ENCODE measurements at places on chromosomes 7 and 10.

DNA sequence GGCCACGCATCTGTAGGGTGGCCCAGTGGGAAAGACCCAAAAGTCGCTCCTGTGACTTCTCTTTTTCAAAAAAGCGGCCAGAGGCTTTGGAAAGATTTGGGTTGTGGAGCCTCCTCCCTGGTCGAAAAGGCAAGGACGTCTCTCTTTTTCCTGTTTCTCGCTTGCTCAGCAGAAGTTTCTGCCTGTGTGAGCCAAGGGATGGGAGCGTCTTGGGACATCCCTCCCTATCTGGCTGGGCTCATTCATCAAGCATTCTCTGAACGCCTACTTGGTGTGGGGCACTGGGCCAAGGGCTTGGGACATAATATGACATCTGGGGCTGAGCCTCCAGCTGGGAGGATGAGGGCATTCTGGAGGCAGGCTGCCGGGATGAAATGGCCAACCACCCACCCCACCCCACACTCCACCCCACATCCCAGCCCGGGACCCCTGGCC is 120.9 kb downstream of the C10orf105 start:
- H3K4me3 ChIP-seq, result no peak overlapping the region
- DNase-seq, result no peak
- no peak overlapping the region for H3K27ac ChIP-seq
- no peaks in the 10 kb centered on the region for H3K36me3 ChIP-seq
- no peaks in the 10 kb centered on the region for H3K27me3 ChIP-seq

- no peak overlapping the region for H3K4me3 ChIP-seq
- H3K27me3 ChIP-seq, result peaks cover 58% of the 10 kb centered on the region
- DNase-seq, result no peak
- H3K4me1 ChIP-seq, result peaks cover 11% of the 10 kb centered on the region
Observed at GRCh38 chr7:29142021-29142727, 4.2 kb downstream of the CPVL start.

GRCh38 chr10:29106287-29106686 is 182.6 kb upstream of the LYZL1 start:
- H3K27me3 ChIP-seq, result peaks cover 17% of the 10 kb centered on the region
- no peaks in the 10 kb centered on the region for H3K36me3 ChIP-seq
- H3K27ac ChIP-seq, result no peak overlapping the region
- H3K4me1 ChIP-seq, result no peaks in the 10 kb centered on the region
- H3K4me3 ChIP-seq, result no peak overlapping the region

GRCh38 chr7:34806831-34807230 is 148.8 kb downstream of the NPSR1 start:
- peaks cover 24% of the 10 kb centered on the region for H3K27me3 ChIP-seq
- DNase-seq, result no peak
- no peaks in the 10 kb centered on the region for H3K36me3 ChIP-seq
- H3K4me1 ChIP-seq, result no peaks in the 10 kb centered on the region
- H3K27ac ChIP-seq, result no peak overlapping the region

GRCh38 chr10:14409247-14409646 is 78.5 kb upstream of the FRMD4A start:
- H3K27me3 ChIP-seq, result peaks cover 53% of the 10 kb centered on the region
- no peaks in the 10 kb centered on the region for H3K36me3 ChIP-seq
- no peak overlapping the region for H3K4me3 ChIP-seq
- H3K4me1 ChIP-seq, result peaks cover 30% of the 10 kb centered on the region
- peak overlapping the region; percentile 89 for H3K27ac ChIP-seq

GRCh38 chr7:53996876-53997275 is 545.3 kb upstream of the VSTM2A start:
- H3K4me3 ChIP-seq, result no peak overlapping the region
- no peak for DNase-seq
- no peak overlapping the region for H3K27ac ChIP-seq
- no peaks in the 10 kb centered on the region for H3K36me3 ChIP-seq
- no peaks in the 10 kb centered on the region for H3K27me3 ChIP-seq

- no peaks in the 10 kb centered on the region for H3K4me1 ChIP-seq
- DNase-seq, result no peak
- H3K4me3 ChIP-seq, result no peak overlapping the region
- no peak overlapping the region for H3K27ac ChIP-seq
Observed at GRCh38 chr7:22275661-22276060, 81.3 kb downstream of the RAPGEF5 start.

DNA sequence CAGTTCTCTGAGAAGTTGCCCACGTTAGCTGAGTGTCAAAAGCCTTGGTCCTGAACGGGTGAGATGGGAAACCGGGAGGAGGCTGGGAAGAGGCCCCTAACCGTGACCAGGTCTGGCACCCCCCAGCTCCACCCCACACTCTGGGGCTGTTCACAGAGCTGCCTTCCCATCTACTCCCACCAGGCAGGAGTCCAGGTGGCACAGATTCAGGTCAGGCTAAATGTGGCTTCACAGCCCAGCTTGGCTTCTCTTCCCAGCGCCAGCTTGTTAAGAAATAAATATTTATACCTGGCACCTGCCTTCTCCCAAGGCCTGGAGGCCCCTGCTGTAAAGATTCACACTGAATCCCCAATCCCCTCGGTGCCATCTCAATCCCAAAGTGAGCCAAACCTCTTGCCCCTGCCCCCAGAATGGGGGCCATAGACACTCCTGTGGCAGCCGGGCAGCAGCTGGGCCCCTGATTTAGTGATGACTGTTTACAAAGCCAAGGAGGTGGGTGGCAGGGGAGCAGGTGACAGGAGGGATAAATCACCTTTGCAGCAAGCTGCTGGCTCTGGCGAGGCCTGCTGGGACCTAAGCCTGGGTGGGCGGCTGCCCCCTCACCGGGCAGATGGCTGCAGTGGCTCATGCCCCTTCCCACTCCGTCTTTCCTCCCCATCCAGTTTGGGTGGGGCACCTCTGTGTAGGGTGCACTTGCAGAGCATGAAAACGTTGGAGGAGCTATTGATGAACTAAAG is 72.5 kb downstream of the GOLGA7B start:
- H3K27ac ChIP-seq, result no peak overlapping the region
- H3K4me3 ChIP-seq, result no peak overlapping the region
- H3K27me3 ChIP-seq, result peaks cover 38% of the 10 kb centered on the region
- DNase-seq, result no peak

DNA sequence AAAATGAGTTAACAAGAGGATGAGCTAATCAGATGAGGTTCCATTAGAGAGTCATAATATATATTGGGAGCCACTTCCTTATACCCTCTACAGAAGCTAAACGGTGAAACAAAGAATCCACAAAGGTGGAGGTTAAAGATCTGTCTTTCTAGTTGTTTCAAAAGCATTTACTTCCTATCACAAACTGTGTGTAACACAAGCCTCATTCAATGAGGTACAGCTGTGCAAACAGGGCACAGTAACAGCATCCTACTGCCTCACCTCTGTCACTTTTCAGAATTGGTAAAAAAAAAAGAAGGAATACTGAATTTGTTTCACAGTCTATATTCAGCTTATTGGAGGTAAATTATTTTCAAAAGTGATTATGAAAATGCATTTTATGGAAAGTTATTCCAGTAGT is 128.7 kb downstream of the AGMO start:
- H3K27ac ChIP-seq, result no peak overlapping the region
- H3K27me3 ChIP-seq, result no peaks in the 10 kb centered on the region

DNA sequence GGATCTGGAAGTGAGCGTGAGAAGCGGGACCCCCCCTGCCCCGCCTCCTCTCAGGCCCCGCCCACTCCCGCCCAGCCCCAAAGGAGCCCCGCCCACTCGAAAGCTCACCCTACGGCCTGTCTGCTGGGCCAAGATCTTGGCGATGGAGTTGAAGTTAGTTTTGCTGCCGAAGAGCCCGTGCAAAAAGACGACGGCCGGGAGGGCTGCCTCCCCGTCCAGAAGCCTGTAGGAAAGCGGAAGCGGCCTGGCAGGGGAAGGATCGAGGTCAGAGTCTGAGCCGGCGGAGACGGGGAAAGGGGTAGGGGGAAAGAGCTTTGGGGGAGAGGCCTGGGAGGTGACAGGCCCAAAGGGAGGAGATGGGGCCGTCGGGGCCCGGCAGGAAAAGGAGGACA is 386 bp downstream of the ABHD11 start:
- H3K4me3 ChIP-seq, result peak overlapping the region; percentile 93
- peak overlapping the region; percentile 98 for H3K27ac ChIP-seq
- H3K4me1 ChIP-seq, result peaks cover 23% of the 10 kb centered on the region
- H3K36me3 ChIP-seq, result peaks cover 30% of the 10 kb centered on the region
- DNase-seq, result peak; percentile 78

- no peak overlapping the region for H3K4me3 ChIP-seq
- H3K27ac ChIP-seq, result no peak overlapping the region
- H3K36me3 ChIP-seq, result peaks cover 26% of the 10 kb centered on the region
- peaks cover 35% of the 10 kb centered on the region for H3K4me1 ChIP-seq
- DNase-seq, result no peak
Observed at GRCh38 chr7:141691540-141691939, 10.4 kb downstream of the DENND11 start.

GRCh38 chr7:137331378-137331777 is 12.2 kb downstream of the PTN start:
- no peak overlapping the region for H3K4me3 ChIP-seq
- H3K36me3 ChIP-seq, result no peaks in the 10 kb centered on the region
- no peaks in the 10 kb centered on the region for H3K4me1 ChIP-seq

Measured in activated T-cell treated with anti-CD3 and anti-CD28 coated beads, Interleukin-2, amount 50 U/mL, for 24 hours (primary cell).